Ureter (tissue), 1 donor: ENCODE measurements at places on chromosomes 11 and 22. TPM values are rescaled to one million over a fixed set of nuclear protein-coding genes. Genes with fewer than 3 reads are reported as not detected.

Gene SEC14L2
- total RNA-seq = 5.8 TPM

Gene VPREB1
- not detected for total RNA-seq

Gene TTC38
- 30.9 TPM for total RNA-seq

Gene UPK3A
- 233 TPM for total RNA-seq

Gene SLC29A2
- total RNA-seq = 13.0 TPM

Gene MMP8
- total RNA-seq = not detected

Gene DLG2
- total RNA-seq = 19.5 TPM

Gene AQP11
- total RNA-seq = 0.34 TPM

Gene TEX54
- not detected for total RNA-seq

Gene ANO5
- 5.2 TPM for total RNA-seq

Gene MUC5AC
- not detected for total RNA-seq

Gene MMP12
- total RNA-seq = not detected

Gene VPREB3
- total RNA-seq = not detected

Gene APOL4
- 34.4 TPM for total RNA-seq

Gene APOBEC3H
- 1.0 TPM for total RNA-seq

Gene OR52N4
- 0.75 TPM for total RNA-seq

Gene CYTH4
- 16.3 TPM for total RNA-seq

Gene BEST1
- 9.4 TPM for total RNA-seq

Gene RBMXL2
- not detected for total RNA-seq

Gene TCN1
- total RNA-seq = 3.3 TPM

Gene CCDC89
- 2.5 TPM for total RNA-seq
